ENCODE measurements at places on chromosomes 7 and 10. TPM values are rescaled to one million over a fixed set of nuclear protein-coding genes. Genes with fewer than 3 reads are reported as not detected.

Gene TAS2R3
- 1.4 TPM for total RNA-seq

Gene ZNF727
- not detected for total RNA-seq

Gene ANKRD1
- total RNA-seq, result not detected

DNA sequence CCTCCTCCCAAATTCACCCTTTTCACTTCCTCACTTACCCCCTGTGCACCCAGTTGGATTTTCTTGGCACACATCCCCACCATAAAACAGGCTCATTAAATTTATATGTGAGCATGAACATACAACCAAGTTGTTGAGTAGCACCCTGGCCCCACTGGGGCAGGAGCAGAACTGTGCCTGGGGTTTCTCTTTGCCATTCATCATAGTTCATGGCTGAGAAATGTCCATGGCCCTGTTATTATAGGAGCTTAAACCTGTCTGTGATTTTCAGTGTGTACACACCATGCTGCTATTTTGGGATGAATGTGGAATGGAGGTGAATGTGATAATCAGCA, 618.8 kb downstream of the LRMDA start:
- no peak for DNase-seq
- peaks cover 7% of the 10 kb centered on the region for H3K4me1 ChIP-seq
- no peak overlapping the region for H3K27ac ChIP-seq
- no peaks in the 10 kb centered on the region for H3K36me3 ChIP-seq

Gene ADCYAP1R1
- total RNA-seq, result 0.12 TPM

DNA sequence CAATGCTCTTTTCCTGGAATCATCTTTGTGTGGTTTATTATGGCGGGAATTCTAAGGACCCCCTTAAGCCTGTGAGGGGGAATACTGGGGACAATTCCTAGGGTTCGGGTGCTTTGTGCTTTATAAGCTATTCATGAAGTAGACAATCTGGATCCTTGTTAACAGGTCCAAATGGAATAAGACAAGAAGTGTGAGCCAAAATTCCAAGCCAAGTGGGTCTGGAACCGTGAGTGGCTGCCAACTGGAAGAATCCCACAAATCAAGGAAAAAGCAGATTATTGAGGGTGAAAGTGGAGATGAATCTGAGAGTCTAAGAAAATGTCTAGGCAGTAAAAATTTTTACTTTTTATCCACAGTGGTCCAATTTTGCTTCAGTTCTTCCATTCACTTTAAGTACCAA, 136.8 kb downstream of the MDFIC start:
- no peaks in the 10 kb centered on the region for H3K27me3 ChIP-seq
- H3K27ac ChIP-seq, result no peak overlapping the region
- no peak overlapping the region for H3K4me3 ChIP-seq
- DNase-seq, result no peak
- no peaks in the 10 kb centered on the region for H3K4me1 ChIP-seq

DNA sequence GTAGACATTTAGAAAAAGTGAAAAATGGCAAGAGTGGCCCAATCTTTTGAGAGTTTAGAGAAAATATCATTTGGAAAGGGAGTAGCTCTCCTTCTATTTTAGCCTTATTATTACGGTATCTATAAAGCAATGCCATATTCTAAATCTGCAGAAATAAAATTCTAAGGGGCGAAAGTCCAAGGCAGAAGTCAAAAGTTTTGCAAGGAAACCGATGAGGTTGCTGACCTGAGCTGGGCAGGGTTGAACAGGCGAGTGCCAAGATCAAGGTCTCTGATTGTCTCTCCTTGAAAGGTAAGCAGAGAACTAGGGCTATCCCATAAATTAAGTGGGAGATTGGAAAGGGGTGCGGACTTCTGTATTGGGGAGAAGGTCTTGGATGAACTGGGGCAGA, 11.7 kb downstream of the TRIM56 start:
- DNase-seq, result no peak
- H3K4me3 ChIP-seq, result no peak overlapping the region
- H3K27me3 ChIP-seq, result no peaks in the 10 kb centered on the region
- no peak overlapping the region for H3K27ac ChIP-seq
- H3K36me3 ChIP-seq, result no peaks in the 10 kb centered on the region

- DNase-seq, result no peak
- H3K27me3 ChIP-seq, result no peaks in the 10 kb centered on the region
- H3K36me3 ChIP-seq, result no peaks in the 10 kb centered on the region
- no peaks in the 10 kb centered on the region for H3K4me1 ChIP-seq
- no peak overlapping the region for H3K27ac ChIP-seq
- H3K4me3 ChIP-seq, result no peak overlapping the region
Observed at GRCh38 chr10:23432639-23433038, 6.2 kb upstream of the OTUD1 start.

DNA sequence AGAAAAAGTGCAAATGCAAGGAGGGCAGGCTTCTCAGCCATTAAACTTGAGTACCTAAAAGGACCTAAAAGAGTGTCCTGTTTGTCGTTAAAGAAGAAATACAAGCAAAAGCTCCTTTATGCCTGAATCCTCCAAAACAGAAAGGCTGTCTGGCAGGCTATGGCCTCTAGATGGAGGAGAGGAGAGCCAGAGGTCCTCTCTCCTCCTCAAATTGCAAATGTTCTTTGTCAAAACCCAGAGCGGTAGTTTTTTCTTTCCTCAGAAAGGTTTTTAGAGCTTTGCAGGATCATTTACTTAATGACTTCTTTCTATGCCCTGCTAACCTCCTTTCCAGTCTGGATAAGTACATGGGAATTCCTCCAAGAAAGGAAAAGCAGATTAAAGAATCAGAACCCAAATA, 1.9 kb upstream of the SORCS1 start:
- H3K4me3 ChIP-seq, result no peak overlapping the region
- H3K4me1 ChIP-seq, result no peaks in the 10 kb centered on the region
- DNase-seq, result no peak
- H3K27ac ChIP-seq, result no peak overlapping the region
- no peaks in the 10 kb centered on the region for H3K27me3 ChIP-seq

DNA sequence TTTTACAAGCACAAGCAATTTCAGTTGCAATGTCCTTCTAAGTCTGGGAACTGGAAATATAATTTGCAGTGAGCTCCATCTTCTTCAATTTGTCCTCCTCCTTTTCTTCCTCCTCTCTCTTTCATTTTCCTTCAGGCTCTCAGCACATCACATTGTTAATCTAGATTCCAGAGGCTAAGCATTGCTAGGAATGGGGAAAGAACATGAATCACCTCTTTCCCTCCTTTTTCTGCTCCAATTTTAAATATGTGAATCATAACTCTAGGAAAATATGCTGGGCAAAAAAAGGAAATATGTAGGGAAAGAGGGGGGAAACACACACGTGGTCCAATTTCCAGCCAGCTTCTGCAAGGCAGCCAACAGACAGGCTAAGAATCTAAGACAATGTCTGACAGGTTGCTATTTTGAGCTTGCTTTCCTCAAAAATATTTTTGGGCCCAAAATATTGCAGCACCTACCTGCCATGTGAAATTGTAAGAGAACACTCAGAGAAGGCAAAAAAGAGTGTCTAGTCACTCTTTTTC, 72.7 kb upstream of the NUPR2 start:
- no peak overlapping the region for H3K27ac ChIP-seq
- no peak overlapping the region for H3K4me3 ChIP-seq
- no peaks in the 10 kb centered on the region for H3K36me3 ChIP-seq
- DNase-seq, result no peak
- H3K4me1 ChIP-seq, result no peaks in the 10 kb centered on the region

Gene TMEM243
- total RNA-seq, result 23.3 TPM

Gene EMX2
- not detected for total RNA-seq

- no peak overlapping the region for H3K27ac ChIP-seq
- H3K27me3 ChIP-seq, result no peaks in the 10 kb centered on the region
- H3K4me3 ChIP-seq, result no peak overlapping the region
- H3K4me1 ChIP-seq, result no peaks in the 10 kb centered on the region
- no peaks in the 10 kb centered on the region for H3K36me3 ChIP-seq
- DNase-seq, result no peak
Observed at GRCh38 chr7:7738622-7739021, 20.2 kb upstream of the RPA3 start.

Gene PNLIP
- total RNA-seq, result 1.3 TPM
